ENCODE measurements at places on chromosomes 6 and 20.

DNA sequence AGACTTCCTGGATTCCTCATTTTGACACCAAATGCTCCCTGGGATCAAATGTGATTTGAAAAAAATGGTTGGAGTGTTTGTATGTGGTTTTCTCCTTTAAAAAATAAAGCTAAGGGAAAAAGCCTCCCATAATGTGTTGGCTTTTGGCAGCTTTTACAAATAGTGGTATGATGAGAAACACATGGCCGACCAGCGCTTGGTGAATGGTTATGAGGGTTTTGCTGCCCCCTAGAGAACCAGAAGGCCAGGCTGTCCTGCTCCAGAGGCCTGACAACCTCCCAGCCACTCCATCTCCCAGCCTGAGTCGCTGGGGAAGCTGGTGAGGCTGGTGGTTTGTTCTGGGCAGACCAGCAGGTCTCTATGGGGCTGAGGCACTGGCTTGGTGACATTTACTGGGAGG lies 69.3 kb downstream of the CLIC5 start:
- peak; percentile 87 for DNase-seq

- DNase-seq: no peak
Observed at GRCh38 chr6:22878324-22878701, 308.9 kb downstream of the HDGFL1 start.

DNA sequence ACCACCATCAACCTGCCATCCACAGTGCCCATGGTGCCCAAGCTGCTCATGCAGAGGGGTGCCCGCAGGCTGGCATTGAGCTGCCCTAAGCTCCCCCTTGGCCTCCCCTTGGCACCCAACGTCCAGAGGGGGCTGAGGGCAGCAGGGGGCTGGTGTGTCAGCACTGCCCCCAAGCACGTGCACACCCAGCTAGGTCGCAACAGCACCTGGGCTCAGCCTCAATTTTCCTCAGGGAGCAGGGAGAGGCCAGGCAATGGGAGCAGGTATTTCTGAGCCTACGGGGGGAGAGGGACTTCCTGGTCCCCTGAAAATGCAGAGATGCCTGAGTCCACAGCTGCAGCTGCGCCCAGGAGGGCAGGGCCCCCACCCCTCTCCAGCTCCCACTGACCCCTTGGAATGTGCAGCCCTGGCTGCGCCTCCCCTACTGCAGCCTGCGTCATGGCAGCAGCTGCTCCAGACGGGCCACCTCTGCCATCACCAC lies 204.2 kb downstream of the ANKRD60 start:
- no peak for DNase-seq

DNA sequence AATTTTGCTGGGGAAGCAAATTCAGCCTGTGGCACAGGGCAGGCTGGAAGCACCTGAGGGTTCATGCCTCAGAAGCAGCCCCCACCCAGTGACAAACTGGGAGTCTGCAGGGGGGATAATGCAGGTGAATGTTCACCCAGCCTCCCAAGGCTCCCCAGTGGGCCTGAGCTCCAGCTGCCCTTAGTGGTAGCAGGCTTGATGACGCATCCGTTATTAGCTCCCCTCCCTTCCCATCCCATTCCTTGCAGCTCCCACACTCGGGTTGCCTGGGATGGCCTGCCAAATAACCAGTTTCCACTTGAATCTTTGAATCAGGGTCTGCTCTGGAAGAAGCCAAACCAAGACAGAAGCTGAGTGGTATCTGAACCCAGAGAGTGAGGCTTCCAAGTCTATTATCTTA lies 15.8 kb downstream of the KCNK15 start:
- no peak for DNase-seq

- no peak for DNase-seq
Observed at GRCh38 chr20:57200882-57201695, 65.4 kb downstream of the BMP7 start.

DNA sequence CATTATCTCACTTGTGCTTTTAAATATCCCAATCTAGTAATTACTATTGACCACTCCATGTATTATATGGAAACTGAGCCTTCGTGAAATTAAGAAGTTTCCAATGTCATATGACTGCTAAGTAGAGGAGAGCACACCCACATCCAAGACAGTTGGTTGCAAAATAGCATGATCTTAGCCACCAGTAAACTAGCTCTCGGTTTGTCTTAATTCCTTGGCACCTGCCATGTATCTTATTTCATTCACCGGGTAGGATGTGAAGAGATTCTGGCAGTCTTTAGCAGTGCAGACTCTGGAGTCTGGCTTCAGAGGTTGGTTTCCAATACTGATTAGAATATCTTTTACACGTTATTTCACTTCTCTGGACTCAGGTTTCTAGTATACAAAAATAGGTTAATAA lies 270.3 kb downstream of the LAMA2 start:
- DNase-seq: no peak

DNA sequence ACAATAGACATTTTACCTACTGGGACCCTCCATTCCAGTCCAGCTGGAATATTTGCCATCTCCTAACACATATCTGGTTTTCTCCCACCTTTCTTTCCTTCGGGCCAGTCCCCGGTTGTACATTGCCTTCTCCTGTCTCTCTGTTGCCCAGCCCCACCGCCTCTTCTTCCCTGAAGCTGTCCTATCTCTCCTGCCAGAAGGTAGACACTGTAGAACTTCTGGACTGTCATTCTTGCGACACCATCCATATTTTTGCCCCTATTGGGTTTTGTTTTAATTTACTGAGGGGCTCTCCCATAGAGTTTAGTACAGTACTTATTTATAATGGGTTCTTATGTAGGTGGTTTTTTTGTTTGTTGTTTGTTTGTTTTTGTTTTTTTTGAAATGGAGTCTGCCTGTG lies 4.9 kb downstream of the PTK7 start:
- no peak for DNase-seq

Data from stromal cell of bone marrow (primary cell).